ENCODE measurements at places on chromosomes 12 and 14.

DNA sequence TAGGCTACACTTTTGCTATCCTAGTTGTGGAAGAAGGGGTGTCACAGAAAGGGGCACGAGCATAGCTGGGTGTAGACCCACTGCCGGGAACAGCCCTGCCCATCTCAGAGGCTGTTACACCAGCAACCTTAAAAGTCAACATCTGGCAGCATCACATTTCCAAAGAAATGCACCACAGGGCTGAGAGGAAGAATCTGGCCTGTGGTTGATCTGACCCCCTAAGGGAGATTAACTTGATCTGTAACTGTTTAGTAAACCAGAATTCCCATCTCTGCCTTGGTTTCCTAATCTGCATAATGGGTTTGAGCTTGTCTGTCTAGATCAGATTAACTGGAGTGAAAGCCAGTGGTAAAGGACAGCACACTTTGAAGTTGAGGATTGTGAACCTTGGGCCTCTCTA lies 1.3 kb downstream of the LRP1-AS start:
- DNase-seq = no peak

- no peak for DNase-seq
Observed at GRCh38 chr12:124764451-124764850, 99.2 kb downstream of the SCARB1 start.

- no peak for DNase-seq
Observed at GRCh38 chr12:62660756-62661155, 194.1 kb downstream of the MON2 start.

DNA sequence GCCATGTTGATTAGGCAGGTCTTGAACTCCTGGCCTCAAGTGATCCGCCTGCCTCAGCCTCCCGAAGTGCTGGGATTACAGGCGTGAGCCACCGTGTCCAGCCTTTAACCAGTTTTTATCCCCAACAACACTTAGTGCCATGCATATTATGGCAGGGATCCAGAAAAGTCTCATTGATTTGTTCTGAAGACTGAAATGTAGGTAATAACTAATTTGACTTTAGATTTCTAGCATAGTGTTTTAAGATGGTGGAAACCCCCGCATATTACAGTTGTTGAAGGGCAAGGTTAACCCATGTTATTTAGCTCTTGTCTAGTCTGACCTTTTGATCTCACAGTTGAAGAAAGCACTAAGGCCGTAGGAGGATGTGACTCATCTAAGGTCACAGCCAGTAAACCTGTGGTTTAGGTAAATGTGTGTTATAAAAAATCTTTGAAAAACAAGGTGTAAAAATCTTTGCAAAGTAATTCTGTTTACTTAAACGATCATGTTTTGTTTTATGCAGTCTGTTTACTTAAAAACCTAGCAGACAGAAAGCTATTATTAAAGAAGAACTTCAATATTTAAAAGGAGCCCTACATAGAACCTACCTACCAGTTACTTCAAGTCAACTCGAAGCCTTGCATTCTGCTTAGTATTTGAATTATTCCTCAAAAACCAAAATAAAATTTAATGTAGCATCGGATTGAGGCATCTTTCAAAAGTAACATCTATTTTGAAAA lies 24.8 kb downstream of the BICDL1 start:
- no peak for DNase-seq

DNA sequence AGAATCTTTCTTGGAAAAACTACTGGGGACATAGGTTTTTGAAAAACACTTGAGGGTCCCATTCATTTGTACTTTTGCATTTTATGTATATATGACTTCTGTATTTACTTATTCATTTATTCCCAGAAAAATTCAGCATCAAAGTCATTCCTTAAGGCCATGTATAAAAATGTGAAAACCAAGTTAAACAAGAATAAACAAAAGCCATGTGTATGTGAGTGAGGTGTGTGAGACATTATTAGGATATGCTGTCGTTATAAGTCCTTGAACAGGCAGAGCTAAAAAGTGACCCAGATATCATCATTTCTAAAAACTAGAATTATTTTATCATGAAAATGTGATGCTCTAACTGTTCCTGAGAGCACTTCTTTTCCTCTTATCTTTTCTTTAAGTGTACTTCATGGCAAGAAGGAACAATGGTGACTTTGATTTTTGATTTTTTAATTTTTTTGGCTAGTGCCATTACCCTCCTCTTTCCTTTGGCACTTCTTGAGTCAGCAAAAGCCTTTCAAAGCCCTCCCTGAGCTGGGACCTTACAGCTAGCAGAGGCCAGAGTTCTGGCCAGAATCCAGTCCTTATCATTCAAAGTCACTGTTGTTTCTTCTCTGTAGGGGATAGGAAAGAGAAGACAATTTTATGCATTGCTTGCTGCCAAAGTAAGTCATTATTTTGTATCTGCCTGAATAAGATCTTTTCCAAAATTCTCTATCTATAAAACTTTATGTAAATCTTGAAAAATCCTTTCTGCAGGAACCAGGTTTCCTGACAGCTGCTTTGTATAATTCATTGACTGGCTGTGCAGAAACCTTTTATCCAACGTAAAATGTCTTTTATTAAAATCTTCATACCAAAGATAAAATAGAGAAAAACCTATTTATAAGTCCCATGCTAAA lies 419.7 kb upstream of the PRICKLE1 start:
- DNase-seq = no peak

- DNase-seq = no peak
Observed at GRCh38 chr12:21451529-21451928, 14.1 kb downstream of the PYROXD1 start.

- DNase-seq = no peak
Observed at GRCh38 chr14:28001002-28001401, 765.6 kb upstream of the FOXG1 start.

GRCh38 chr14:67424539-67424938 lies 12.6 kb upstream of the PLEK2 start:
- no peak for DNase-seq

DNA sequence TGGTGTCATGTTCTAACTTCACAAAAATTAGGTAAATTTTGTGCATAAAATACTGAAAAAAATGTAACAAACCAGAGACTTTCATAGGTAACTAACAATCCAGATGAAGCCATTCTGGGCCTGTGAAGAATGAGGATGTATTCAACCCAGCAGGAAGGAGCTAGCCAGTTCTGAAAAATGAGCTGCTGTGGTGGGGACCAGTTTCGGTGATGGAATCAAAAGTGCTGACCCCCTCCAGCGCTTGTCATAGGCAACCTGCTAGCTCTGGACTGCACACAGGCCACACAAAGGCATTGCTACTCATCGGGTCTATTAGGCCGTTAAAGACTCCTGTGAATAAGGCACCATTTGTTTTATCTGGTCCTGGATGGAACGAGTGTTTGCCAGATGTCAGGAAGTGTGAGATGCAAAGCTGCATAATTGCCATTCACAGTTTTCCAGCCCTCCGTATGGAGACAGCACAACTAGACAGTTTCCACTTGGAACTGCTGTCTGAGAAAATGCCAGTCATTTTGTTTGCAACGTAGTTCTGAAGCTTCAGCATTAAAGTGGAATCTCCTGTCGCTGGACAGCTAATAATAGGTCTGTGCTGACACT lies 3.3 kb upstream of the RIMBP2 start:
- DNase-seq = no peak

- DNase-seq = no peak
Observed at GRCh38 chr14:36684946-36685345, 23.3 kb downstream of the PAX9 start.

GRCh38 chr12:116319233-116319897 lies 41.9 kb upstream of the MED13L start:
- no peak for DNase-seq
